Choroid plexus epithelial cell (primary cell): ENCODE measurements at places on chromosomes 2 and 18.

GRCh38 chr2:126908721-126909177 lies 10.1 kb downstream of the TEX51 start:
- no peak for DNase-seq

DNA sequence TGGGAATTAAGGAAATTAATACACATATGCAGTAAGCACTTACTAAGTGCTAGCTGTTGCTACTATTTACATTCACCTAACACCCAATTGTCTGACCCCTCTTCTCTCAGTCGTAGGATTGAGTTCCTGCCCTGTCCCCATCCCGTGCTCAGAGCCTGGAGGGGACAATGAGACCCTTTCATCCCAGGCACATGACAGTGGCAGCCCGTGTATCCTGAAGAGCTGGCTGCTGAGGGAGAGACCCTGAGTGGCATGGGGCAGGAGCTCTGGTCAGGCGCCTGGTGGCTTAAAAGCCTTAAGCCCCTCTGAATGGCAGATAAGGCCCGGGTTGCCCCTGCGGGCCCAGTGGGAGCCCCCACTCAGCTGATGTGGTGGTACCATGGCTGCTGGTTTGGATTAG lies 99.0 kb downstream of the DYSF start:
- no peak for DNase-seq

DNA sequence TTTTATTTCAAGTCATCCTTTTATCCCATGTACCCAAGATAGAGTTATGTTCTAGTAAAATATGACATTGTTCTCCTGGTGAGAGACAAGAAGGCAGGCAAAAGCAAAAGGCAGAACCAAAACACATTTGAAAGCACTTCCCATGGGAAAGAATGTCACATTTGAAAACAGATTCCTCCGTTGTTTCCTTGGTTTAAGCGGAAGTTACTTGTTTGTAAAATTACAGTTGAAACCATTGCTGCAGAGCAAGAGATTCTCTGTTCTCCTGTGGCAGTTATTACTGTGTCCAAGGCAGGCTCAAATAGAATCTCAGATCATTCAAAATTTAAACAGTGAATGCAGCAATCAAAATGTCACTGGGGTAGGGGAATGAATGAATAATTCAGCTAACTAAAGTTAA lies 149.6 kb downstream of the MTCL1 start:
- DNase-seq: no peak

DNA sequence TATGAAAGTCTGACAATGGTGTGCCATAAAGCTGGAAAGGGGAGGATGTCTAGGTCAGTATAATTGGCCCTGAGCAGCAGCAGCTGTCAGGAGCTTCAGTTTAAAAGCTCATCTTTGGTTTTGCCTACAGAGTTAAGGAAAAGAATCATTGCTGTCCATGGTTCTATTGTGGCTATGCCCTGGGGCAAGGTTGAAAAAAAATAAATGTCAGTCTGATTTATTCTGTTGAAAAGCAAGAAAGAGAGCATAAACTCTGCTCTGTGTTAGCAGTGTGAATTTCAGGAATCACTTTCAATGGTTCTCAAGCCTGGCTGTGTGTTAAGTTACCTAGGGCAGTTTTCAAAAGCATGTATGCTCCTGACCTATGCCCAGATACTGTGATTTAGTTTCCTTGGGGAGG lies 446.7 kb downstream of the SETBP1 start:
- no peak for DNase-seq

GRCh38 chr2:1517786-1518185 lies 104.5 kb downstream of the TPO start:
- DNase-seq: no peak

DNA sequence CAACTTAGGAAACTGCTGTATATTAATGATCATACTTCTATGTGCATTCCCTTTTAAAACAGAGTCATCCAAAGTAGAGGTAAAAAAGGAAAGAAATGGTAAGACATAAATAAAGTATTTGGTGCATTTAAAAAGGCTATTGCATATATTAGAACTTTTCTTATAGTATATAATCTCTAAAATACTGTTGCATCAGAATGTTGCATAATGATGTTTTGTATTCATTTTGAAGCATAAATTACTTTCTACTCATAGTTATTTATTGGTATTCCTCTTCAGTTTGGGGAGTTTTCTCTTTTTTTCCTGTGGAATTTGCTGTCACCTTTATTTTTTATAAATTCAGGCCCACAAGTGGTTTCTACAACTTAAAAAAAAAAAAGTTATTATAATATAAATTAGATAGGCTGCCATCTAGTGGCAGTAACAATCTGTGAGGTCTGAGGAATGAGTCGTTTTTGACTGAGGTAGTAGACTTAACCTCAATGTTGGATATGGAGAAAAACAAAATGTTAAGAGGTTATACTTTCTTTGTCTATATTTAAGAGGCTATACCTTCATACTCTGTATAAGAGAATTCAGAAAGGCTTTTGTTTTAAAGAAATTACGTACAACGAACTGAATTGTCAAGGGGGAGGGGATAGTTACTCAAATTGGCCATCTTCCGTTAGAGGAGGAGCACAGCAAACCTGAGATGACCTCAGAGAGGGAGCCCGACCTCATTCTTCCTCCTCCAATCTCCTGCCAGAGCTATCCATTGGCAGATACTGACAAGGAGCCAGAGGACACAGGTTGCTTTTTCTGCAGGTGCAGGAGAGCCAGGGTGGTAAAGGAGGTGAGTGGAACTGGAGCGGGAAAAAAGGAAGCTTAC lies 23.8 kb downstream of the ANKAR start:
- peak; percentile 71 for DNase-seq

DNA sequence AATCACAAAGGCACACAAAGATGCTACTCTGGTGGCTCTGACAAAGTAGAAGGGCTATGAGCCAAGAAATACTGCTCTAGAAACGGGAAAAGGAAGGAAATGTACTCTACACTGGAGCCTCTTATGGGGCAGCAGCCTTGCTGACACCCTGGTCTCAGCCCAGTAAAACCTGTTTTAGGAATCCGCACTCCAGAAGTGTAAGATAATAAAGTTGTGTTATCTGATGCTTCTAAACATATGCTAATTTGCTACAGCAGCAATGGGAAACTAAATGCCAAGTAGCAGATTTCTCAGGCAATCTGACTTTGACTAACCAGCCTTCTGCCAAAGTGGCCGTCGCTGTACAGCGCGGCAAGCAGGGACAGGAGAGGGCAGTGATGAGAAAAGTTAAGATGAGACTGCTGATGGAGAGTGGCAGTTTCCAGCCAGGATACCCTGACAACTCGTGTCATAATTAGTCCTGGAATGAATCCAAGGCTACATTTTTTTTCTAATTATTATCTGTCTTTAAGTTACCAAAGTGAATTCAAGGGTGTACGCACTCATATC lies 99.0 kb downstream of the NETO1 start:
- DNase-seq: no peak

DNA sequence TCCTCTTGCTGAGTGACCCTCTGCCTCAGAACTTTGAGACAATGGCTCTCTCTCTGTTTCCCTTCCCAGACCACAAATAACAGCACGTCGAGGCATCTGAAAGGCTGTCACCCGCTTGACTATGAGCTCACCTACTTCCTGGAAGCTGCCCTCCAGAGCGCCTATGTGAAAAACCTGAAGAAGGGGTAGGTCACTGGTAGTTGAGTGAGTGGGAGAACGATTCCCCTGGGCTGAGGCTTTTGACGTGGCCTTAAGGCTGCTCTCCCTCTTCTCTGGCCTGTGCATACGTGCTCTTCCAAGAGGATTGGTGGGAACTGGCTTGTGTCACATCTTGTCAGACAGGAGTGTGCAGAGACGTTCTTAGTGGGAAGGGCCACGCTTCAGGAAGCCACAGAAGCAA lies 63.1 kb upstream of the MCFD2 start:
- no peak for DNase-seq

DNA sequence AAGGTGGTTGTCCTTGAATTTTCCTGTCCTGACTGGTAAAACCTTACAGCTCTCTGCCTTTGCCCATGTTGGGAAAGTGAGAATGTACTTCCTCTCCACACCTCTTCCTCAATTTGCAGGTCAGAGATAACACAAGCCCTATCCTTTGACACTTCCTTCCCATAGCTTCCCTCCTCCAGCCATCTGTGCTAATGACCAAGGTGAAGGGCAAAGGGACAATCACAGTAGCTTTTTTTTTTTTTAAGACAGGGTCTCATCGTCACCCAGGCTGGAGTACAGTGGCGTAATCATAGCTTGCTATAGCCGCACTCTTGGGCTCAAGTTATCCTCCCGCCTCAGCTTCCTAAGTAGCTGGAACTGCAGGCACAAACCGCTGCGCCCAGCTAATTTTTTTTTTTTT lies 24.3 kb upstream of the STPG4 start:
- no peak for DNase-seq

GRCh38 chr2:221231511-221231910 lies 340.6 kb downstream of the EPHA4 start:
- DNase-seq: no peak

GRCh38 chr18:13834496-13835015 lies 10.6 kb downstream of the MC5R start:
- DNase-seq: no peak

GRCh38 chr2:21279525-21279924 lies 155.8 kb downstream of the TDRD15 start:
- no peak for DNase-seq

GRCh38 chr2:99430614-99431291 lies 59.1 kb downstream of the REV1 start:
- DNase-seq: peak; percentile 66

GRCh38 chr2:219743548-219743947 lies 116.1 kb downstream of the SLC4A3 start:
- no peak for DNase-seq

DNA sequence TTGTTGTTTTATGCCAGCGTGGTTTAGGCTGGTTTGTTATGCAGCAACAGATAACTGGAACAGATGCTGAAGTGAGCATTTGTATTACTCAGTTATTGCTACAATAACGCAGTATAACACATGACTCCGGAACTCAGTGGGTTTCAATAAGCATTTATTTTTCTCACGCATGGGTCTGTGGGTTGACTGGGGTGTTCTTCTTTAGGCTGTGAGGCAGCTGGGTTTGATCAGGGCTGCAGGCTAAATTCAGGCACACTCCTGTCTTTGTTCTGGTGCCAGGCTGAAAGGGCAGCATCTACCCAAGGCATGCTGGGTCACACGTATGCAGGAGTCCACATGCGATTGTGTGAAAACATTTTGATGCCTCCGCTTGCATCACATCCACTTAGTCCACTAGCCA lies 3.8 kb upstream of the SLC1A4 start:
- DNase-seq: no peak

DNA sequence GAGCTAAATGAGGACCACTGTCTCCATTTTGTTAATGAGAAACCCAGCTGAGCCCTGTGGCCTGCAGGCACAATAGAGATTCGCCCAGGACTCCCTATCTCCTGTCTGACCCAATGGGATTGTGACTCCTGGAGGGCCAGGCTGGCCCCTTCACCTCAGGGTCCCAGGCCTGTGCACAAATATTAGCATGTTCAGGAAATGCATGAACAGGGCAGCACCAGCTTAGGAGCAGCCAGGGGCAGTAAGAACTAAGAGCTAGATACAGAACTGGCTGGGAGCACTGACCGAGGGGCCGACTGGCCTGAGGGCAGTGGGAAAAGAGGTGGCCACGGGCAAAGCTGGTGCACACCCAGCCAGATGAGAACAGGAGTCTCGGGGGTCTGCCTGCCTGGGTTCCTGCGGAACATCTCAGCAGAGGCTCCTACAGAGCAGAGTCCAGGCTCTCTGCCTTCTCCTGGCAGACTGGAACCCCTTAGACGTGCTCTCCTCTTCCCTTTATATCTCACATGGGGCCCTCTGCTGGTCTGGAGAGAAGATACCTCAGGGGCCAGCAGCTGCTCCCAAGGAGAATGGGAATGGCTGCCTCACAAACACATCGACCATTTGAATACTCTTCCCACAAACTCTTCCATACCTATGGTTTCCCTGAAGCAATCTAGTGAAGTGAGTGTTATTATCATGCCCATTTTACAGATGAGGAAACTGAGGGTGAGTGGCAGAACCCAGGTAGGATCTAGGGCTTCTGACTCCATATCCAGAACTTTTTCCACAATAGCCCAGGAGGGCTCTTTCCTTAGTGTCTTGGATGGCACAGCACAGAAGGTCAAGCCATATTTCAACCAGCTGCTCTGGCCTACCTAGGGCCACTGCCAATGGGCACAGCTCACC lies 77.6 kb upstream of the OTOF start:
- DNase-seq: peak; percentile 6
